ENCODE measurements at places on chromosomes 6 and 20.
A peak's percentile ranks its signal among the peaks of the same experiment; 100 is the strongest.

DNA sequence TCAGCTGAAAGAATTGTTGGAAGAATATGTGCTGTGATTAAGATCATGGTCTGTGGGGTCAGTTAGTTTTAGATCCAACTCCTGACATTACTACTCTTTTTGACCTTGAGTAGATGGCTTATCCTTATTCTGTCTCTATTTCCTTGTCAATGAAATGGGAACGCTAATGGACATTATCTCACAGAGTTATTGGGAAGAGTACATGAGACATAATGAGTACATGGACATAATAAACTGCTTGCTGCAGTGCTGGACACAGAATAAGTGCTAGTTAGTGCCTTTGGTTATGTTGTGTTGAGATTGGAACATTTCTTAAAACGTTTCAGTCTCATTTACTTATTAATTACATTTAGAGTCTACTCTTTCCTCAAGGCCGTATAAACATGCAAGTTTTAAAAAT, 42.6 kb downstream of the MAPK14 start:
- no peak overlapping the region for H3K27ac ChIP-seq
- no peaks in the 10 kb centered on the region for H3K36me3 ChIP-seq
- H3K4me3 ChIP-seq = no peak overlapping the region
- no peaks in the 10 kb centered on the region for H3K27me3 ChIP-seq
- peaks cover 7% of the 10 kb centered on the region for H3K4me1 ChIP-seq

DNA sequence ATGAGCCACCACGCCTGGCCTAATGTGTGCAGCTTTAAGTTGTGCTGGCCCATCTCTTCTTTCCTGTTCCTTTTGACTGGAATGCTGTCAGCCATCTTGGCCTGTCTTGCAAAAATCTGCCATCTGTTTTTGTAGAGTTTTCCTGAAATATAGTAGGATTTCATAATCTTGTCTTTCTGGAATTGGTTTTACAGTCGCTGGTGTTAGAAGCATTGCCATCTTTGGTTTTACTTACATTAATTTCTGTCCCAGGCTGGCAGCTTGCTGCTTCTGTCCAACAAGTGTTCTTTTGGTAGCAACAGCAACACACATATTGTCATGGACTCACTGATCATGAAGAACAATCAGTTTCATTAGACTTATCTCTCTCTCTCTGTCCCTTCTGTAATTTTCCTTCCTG, 29.1 kb upstream of the TULP1 start:
- H3K4me1 ChIP-seq = no peaks in the 10 kb centered on the region
- H3K36me3 ChIP-seq = no peaks in the 10 kb centered on the region
- DNase-seq = no peak
- H3K27ac ChIP-seq = no peak overlapping the region

DNA sequence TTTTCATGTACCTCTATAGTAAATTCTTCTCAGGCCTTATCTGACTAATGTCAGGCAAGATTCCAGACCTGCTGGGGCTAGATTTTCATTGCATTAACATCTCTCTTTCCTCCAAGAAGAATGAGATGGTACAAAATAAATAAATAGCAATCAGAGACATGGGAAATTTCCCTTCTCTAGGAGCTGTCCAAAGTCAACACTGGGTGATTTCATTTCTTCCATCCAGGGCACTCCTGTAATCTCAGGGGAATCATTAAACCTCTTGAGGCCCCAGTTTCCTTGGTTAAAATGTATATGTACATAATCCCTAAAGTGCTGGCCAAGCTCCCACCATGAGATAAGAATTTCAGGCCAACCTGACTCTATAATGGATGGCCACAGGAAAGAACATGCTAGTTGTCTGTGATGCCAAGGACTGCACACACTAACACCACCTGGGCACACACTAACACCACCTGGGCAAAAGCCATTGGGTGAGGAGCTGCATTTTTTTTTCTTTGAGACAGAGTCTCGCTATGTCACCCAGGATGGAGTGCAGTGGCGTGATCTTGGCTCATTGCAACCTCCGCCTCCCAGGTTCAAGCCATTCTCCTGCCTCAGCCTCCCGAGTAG, 912 bp downstream of the IL17F start:
- no peak overlapping the region for H3K27ac ChIP-seq
- H3K36me3 ChIP-seq = no peaks in the 10 kb centered on the region
- DNase-seq = no peak
- H3K4me1 ChIP-seq = no peaks in the 10 kb centered on the region
- peaks cover 3% of the 10 kb centered on the region for H3K27me3 ChIP-seq

GRCh38 chr6:25576919-25577318, 75.1 kb upstream of the SCGN start:
- DNase-seq = no peak
- no peak overlapping the region for H3K4me3 ChIP-seq
- H3K27ac ChIP-seq = no peak overlapping the region

DNA sequence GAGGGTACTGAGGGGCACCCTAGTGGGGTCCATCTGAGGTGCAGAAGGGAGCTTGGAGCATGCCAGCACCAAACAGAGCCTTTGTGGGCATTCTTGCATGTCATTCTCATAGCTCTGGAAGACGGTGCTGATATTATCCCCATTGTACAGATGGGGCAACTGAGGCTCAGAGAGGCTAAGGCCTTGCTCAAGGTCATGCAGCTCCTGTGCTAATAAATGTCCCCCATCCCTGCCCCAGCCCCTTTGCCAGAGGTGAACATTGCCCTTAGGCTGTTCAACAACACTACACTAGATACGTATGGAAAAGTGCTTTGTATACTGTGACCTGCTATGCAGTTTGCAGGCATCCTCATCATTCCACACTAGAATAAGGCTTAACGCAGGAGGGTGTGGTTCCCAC, 5.5 kb upstream of the EPB41L1 start:
- no peak for DNase-seq
- H3K27me3 ChIP-seq = no peaks in the 10 kb centered on the region
- H3K36me3 ChIP-seq = no peaks in the 10 kb centered on the region
- no peak overlapping the region for H3K4me3 ChIP-seq
- H3K27ac ChIP-seq = no peak overlapping the region

DNA sequence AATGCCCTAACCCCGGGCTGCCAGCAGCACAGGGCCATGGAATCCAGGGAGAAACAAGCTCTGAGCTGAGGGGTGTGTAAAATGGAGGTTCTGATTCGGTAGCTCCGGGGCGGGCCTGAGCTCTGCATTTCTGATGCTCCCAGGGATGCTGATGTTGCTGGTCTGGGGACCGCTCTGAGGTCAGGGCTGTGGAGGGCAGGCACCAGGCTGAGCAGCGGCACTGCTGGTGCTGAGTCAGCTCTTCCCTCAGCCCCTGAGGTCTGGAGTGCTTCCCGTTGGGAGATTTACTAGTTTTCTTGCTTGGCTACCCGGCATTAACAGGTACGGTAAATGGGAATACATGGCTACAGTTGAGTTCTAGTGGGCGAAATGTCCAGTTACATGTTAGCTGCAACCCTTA, 18.6 kb upstream of the CST3 start:
- peak overlapping the region; percentile 34 for H3K27ac ChIP-seq
- H3K4me1 ChIP-seq = no peaks in the 10 kb centered on the region
- DNase-seq = no peak
- no peaks in the 10 kb centered on the region for H3K27me3 ChIP-seq
- peak overlapping the region; percentile 46 for H3K4me3 ChIP-seq

GRCh38 chr6:82554666-82555065, 191.0 kb downstream of the TPBG start:
- H3K27me3 ChIP-seq = no peaks in the 10 kb centered on the region
- no peak for DNase-seq
- no peak overlapping the region for H3K27ac ChIP-seq
- H3K4me1 ChIP-seq = no peaks in the 10 kb centered on the region
- no peaks in the 10 kb centered on the region for H3K36me3 ChIP-seq

- H3K4me3 ChIP-seq = no peak overlapping the region
- H3K4me1 ChIP-seq = peaks cover 9% of the 10 kb centered on the region
- no peaks in the 10 kb centered on the region for H3K27me3 ChIP-seq
- H3K36me3 ChIP-seq = no peaks in the 10 kb centered on the region
- no peak for DNase-seq
Observed at GRCh38 chr6:163825033-163825432, 410.5 kb downstream of the QKI start.

GRCh38 chr6:160986851-160987250, 4.7 kb upstream of the MAP3K4 start:
- H3K36me3 ChIP-seq = no peaks in the 10 kb centered on the region
- H3K27ac ChIP-seq = no peak overlapping the region
- H3K4me1 ChIP-seq = peaks cover 5% of the 10 kb centered on the region
- H3K27me3 ChIP-seq = no peaks in the 10 kb centered on the region
- H3K4me3 ChIP-seq = no peak overlapping the region
- no peak for DNase-seq

DNA sequence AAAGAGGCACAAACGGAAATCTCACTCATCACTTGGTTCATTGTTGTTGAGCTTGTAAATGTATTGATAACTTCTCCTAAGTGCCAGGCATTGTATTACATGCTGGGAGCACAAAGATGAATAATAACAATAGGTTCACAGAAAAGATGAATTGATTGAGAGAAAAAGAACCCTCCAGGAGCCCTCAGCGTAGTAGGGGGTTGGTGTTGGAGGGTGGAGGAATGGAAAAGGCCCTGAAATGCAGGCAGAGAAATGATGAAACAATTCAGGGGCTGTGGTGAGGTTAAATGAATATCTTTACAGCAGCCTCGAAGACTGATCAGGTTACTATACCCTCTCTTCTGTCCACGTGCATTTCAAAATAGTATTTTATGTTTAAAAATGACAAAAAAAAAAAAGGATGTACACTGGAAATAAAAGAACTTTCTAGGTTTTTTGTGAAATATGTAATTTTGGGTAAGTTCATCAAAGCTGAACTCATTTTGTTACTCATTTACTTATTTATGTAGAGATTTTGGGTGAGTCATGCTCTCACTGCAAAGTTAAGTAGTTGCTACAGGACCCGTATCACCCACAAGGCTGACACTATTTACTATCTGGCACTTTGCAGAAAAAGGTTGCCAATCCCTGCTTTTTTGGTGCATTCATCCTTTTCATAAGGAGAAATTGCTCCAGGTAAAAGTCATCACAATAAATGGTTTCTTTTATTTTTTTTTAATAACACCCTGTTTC, 277.3 kb downstream of the ZNF217 start:
- DNase-seq = no peak
- H3K27ac ChIP-seq = no peak overlapping the region
- no peak overlapping the region for H3K4me3 ChIP-seq
- H3K27me3 ChIP-seq = no peaks in the 10 kb centered on the region
- no peaks in the 10 kb centered on the region for H3K4me1 ChIP-seq

DNA sequence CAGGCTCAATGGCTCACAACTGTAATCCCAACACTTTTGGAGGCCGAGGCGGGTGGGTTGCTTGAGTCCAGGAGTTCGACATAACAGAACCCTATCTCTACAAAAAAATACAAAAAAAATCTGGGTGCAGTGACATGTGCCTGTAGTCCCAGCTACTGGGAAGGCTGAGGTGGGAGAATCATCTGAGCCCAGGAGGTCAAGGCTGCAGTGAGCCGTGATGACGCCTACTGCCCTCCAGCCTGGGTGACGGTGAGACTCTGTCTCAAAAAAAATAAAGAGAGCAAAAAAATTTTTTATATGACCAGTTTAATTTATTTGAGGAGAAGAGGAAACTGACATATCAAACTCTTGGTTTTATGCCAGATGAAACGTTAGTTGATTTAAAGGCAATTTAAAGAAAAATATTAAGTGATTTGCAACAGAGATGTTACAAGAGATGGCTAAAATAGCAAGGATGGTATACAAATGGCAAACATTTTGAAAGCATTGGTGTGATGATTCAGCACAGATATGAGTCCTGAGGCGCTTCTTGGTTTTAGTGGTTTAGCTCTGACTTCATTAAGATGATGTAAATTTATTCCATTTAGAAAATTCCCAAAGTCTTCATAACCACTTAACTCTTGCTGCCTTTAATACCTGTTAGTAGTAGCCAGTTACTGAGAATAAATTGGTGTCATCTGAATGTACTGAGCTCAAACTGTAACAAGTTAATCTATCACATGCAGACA, 17.7 kb downstream of the GTF2H5 start:
- DNase-seq = no peak
- no peak overlapping the region for H3K27ac ChIP-seq
- H3K4me3 ChIP-seq = no peak overlapping the region
- no peaks in the 10 kb centered on the region for H3K27me3 ChIP-seq
- H3K4me1 ChIP-seq = no peaks in the 10 kb centered on the region
- H3K36me3 ChIP-seq = peaks cover 19% of the 10 kb centered on the region

DNA sequence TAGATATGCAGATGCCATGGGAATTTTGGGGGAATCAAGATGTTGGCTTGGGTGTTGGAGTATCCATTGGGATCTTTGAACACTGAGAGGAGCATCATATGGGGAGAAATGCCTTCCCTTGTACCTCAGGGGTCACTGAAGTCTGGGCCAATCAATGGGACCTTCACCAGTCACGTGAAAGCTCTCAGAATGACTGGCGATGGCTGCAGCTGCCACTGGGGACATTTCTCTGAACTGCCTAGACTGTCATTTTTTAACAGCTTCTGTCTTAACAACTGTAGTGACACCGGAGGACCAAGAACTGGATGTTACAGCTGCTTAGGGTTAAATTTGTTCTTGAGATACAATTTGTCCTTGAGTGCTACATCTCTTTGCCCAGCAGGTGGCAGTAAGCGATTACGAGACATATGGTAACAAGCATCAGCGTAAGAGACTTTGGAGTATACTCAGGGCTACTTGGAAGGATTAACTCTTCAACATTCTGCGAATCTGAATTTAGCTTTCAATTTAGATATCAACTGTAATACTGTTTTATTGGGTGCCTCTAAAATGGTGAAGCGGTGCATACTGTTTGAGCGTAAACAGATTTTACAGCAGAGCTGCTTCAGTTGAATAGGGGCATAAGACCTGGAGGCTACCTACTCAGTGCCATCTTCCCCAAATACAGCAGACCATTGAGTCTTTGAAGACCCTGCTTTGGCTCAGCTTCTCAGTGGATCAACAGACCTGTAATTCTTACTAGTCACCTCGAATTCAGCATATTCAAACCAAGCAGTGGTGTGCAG, 36.0 kb downstream of the CCN2 start:
- peaks cover 7% of the 10 kb centered on the region for H3K27me3 ChIP-seq
- no peak overlapping the region for H3K4me3 ChIP-seq
- H3K4me1 ChIP-seq = no peaks in the 10 kb centered on the region
- H3K36me3 ChIP-seq = no peaks in the 10 kb centered on the region

Data from heart left ventricle (tissue), 16 donors.